IPS DF 6.9 (cell line): ENCODE measurements at places on chromosomes 5 and 9.

DNA sequence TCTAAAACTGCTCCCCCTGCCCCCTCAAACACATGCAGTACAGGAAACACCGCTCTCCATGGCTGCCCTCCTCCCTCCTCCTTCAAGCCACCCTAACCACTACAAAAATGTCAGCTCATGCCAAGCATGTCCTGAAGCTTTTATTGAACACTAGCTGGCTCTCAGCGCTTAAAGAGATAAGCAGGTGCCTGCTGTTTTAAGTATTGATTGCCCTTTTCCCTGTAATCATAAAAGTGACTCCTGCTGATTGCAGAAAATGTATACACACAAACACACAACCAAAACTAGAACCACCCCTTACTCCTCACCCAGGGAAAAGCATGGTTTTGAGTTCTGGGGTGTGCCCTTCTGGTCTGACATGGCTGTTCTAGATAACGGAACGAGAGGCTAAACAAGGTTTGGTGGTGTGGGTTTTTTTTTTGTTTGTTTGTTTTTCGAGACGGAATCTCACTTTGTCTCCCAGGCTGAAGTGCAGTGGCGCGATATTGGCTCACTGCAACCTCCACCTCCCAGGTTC, 3.7 kb upstream of the UCK1 start:
- DNase-seq, result no peak

DNA sequence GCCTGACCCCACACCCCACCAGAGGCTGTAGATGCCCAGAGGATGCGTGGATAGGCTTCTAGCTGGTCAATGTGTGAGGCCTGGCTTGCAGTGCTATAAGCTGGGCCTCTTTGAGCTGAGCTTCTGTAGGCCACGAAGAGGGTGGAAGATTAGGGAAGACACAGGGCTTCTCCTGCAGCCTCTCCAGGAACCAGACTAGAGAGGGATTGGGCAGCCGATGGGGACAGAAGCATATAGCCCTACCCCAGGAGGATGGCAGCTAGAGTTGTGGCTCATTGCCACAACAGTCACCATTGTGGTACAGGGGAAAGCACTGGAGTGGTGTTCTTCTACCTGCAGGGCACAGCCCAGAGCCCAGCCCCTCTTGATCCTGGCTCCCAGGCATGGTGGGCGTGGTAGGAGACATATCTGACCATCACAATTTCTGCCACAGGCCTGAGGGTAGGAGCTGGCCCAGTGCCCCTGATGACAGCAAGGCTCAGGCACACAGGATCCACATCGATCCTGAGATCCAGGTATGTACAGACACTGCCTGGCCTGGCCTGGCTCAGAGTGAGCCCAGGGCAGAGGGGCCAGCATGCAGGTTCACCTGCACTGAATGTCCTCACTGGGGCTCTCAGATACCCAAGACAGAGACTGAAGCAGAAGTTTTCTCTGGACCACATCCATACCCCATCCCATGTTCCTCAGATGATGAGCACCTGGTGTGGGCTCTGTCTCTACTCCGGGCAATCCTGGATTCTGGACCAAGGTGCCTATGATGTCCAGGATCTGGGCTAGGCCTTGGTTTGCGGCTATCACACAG, 8.7 kb downstream of the PDLIM4 start:
- no peak for DNase-seq

DNA sequence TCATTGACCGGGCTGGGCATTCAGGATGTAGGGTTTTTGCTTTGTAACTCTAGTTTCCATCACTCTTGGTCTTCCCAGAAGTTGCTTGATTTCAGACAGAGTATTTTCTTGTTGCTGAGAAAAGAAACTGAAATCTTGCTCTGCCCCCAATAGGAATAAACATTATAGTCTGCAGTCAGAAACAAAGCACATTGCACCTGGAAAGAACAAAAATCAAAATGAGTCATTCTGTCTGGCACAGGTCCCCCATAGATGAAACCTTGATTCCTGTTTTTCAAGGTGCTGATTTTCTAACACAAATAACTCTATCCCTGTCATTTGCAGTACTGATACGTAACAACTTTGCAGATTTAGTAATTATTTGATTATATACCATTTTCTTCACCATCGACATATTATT, 232.1 kb downstream of the FBXO4 start:
- DNase-seq, result no peak

DNA sequence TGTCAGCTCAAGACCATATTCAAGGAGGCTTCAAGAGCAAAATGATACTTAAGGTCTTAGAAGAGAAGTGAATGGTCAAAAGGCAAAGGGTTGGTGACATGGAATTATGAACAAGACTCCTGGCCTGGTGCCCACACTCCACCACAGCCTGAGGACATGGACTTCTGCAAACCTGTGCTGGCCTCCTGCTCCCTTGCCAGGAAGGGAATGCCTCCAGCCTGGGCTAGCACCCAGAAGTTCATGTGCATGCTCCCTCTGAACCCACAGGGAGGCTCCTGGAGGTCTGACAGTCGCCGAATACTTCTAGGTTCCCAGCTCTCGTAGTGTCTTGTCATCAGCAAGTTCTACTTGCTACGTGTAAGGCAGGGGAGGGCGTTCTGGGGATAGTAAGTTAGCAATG, 156.7 kb downstream of the FSTL4 start:
- DNase-seq, result no peak

DNA sequence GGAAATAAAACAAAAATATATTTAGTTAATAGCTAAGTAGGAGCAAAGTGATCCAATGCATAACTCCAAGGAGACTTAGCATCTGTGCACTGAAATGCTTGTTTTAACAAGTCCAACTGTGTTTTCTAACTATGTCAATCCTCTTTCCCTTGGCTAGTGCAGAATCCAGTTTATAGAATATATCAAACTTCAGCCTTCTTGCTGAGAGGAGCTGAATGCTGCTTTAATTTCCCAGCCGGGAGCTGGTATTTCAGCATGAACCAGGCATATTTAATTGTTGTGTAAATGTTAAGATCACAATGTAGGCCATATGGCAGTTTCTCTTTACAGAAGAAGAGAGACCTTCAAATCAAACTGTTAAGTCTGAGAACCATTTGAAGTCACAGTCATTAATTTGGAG, 411.7 kb downstream of the HCN1 start:
- no peak for DNase-seq

GRCh38 chr5:15643731-15644130, 143.8 kb downstream of the FBXL7 start:
- no peak for DNase-seq

DNA sequence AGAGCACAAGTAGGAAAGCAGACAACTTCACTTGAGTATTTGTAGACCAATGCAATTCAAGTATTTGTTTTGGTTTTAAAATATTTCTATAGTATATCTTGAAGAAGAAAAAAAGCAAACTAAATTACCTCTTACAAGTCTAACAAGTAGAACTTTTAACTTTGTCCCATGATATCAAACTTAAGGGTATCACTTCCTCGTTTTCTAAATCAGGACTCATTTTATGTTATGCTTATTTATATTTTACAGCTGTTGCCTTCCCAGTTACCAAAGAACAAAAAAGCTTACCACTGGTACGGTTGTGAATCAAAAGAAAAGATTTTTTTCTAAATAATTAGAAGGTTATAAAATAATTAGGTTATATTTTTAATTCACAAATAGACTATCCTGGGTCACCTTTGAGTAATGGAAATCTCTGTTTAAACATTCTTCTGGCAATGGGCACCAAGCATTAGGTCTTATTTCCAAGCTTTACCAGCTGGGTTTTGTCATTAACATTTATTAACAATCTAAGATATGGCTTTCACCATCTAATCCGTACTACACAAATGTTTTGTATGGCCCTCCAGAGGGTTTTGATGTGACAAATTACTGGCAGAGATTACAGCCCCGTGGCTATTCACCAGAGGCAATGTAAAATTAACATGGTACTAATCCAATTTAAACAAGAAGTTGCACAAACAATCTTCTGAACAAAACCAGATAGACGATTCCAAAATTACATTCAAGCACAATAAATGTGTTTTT, 63.6 kb downstream of the CEP120 start:
- DNase-seq, result no peak

GRCh38 chr5:88089719-88090390, 178.8 kb downstream of the TMEM161B start:
- DNase-seq, result no peak
